ENCODE measurements at places on chromosomes 6 and 20.

DNA sequence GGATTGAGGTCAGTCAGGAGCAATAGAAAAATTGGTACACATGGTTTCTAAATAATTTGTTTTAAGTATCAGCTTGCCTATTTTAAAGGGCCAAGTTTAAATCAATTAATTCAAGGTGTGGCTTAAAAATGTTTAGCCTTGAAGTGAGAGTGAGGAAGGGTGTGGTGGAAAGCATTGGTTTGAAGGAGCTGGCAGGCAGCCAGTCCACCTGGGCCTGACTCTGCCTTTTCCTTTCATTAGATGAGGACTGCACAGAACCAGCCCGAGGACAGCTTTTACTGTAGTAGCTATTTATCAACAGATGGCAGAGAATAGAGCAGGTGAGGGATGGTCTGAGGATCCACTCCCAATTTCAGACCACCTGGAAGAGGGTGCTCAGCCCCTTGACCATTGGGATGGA is 42.4 kb downstream of the DHX35 start:
- no peak for DNase-seq

GRCh38 chr20:22052025-22052650 is 346.7 kb downstream of the PAX1 start:
- no peak for DNase-seq

- peak; percentile 45 for DNase-seq
Observed at GRCh38 chr6:85498596-85499258, 48.8 kb downstream of the NT5E start.

DNA sequence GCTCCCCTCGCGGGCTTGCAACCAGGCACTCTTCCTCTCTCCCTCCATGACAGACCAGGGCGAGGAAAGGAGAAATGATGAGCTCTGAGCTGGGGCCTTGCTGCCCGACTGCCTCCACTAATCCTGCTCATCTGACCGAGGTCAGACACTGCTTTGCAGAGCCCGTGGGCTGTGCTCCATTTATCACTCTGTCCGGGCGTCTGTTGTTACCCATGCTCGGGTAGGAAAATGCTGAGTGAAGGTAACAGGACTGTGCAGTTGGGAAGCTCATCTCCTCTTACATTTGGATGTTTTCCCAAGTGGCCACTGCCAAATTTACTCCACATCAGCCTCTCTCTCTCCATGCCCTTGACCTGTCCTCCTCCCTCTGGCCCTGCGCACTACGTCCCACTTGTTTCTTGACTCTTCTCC is 14.6 kb downstream of the RPS6KA2 start:
- DNase-seq, result no peak

DNA sequence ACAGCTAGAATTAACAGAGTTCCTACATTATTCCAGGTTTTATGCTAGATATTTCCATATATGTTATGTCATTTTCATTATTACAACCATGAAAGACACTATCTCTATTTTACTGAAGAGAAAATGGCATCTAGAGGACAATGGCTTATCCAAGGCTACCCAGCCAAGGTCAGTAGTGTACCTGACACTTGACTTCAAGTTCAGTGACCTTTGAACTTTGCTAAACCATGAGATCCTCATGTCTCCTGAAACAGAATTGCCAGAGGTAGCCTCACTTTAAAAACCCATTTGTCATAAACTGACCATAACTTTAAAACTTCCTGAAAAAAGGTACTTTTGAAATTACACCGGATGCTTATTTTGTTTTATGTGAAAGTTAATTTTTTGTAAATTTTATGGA is 14.4 kb downstream of the NAPB start:
- no peak for DNase-seq

DNA sequence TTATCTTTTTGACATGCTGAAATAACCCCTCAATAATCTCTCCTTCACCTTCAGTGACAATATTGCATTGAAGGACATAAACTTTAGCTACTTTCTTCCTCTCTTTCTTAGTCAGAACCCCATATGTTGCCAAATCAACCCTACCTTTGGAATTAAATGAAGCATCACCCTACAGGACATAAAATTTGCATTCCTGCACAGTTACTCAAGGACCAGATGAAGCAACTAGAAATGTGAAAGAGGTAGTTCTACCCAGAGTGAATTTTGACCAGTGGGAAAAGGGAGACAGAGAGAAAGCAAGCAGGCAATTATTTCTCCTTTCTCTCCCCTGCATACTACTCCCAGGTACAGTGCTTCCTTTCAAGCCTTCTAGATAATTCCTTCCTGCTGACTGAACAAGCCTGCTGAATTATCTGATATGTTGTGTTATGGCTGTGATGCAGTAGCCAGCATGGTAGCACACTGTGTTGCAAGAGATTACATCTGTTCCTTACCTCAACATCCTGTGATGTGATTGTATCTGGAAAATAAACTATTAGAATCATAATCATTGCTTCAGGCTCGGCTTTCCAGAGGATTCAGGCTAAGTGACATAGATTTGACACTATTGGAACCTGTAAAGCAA is 16.6 kb downstream of the TENT5A start:
- DNase-seq, result no peak

- DNase-seq, result no peak
Observed at GRCh38 chr6:118263921-118264486, 284.1 kb upstream of the PLN start.

- no peak for DNase-seq
Observed at GRCh38 chr6:127547215-127547614, 28.1 kb upstream of the MTCL3 start.

DNA sequence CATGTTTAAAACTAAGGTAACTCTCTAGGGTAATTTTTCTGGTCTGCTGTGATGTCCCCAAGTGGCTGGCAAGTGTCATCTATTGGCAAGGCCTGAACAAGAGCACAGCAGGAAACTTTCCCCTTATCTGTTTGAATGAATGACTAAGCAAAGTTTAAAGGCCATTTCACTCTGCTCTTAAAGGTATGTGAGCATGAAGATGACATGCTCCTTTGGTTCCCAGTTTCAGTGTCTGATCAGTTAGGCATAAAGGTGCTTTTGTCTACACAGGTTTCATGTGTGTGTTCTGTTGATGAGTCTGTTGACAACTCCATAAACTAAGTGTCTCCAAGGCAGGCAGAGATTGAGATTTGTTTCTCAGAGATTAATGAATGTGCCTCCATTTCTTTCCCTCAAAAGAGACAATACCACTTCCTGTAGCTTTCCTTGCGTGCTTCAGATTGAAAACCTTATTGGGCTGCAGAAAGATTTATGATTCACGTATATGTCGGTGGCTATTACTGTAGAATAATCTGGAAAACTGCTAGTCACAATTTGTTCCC is 83.9 kb downstream of the MAP3K7 start:
- DNase-seq, result no peak

DNA sequence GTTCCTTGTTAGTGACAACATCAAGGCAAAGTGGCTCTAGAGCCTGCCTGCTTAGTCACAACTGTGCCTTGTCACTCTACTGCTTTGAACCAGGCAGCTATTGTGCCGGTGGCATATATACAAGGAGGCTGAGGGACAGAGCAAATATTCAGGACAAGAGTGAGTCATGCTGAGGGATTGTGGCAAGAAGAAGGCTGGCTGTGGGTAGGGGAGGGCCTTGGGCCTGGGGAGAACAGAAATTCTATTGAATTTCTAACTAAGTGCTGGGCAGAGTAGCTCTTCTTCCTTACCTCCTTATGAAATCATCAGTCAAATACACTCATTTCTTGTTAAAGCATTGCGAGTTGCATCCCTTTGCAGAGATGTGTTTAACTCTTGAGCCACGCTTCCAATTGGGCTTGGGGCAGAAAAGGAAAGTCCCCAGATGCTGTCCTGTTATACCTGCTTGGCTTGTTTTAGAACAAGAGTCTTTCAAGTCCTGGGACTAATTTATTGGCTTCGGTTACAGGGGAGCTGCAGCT is 59.7 kb downstream of the PFDN4 start:
- no peak for DNase-seq

GRCh38 chr6:34519971-34520644 is 36.0 kb downstream of the SPDEF start:
- DNase-seq, result no peak

GRCh38 chr20:13059398-13060136 is 50.8 kb downstream of the SPTLC3 start:
- no peak for DNase-seq

- DNase-seq, result peak; percentile 79
Observed at GRCh38 chr6:27251112-27251605, 3.7 kb downstream of the PRSS16 start.

DNA sequence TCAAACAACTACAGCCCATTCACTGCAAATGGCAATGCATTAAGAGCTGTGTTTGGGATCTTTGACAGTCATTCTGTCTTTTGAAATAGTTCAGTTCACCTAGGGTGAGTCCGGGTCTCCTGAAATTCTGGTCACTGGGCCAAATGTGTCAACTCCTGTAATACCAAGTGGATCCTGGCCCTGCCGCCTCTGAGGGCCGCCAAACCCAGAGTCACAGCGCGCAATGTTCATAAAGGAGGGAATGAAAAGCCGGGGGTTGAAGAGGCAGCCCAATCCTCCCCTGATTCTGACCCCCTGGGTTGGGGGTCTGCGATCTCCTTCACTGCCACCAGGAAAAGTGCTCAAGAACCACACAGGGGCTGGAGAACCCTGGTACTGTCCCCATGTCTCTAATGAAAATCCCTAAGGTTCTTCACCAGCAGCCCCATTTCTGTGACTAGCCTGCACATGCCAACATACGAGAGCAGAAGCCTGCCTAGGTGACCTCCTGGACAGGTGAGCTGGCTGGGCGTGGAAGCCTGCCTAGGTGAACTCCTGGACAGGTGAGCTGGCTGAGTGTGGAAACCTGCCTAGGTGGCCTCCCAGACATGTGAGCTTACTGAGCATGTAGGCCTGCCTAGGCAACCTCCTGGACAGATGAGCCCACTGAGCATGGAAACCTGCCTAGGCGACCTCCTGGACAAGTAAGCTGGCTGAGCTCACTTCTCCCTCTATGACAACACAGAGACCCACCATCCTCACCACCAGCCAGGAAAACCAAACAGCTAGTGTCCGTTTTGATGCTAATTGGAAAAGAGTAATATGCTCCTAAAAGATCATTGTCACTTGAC is 16.1 kb upstream of the APMAP start:
- DNase-seq, result no peak

GRCh38 chr20:6525447-6526303 is 241.8 kb upstream of the BMP2 start:
- DNase-seq, result no peak

DNA sequence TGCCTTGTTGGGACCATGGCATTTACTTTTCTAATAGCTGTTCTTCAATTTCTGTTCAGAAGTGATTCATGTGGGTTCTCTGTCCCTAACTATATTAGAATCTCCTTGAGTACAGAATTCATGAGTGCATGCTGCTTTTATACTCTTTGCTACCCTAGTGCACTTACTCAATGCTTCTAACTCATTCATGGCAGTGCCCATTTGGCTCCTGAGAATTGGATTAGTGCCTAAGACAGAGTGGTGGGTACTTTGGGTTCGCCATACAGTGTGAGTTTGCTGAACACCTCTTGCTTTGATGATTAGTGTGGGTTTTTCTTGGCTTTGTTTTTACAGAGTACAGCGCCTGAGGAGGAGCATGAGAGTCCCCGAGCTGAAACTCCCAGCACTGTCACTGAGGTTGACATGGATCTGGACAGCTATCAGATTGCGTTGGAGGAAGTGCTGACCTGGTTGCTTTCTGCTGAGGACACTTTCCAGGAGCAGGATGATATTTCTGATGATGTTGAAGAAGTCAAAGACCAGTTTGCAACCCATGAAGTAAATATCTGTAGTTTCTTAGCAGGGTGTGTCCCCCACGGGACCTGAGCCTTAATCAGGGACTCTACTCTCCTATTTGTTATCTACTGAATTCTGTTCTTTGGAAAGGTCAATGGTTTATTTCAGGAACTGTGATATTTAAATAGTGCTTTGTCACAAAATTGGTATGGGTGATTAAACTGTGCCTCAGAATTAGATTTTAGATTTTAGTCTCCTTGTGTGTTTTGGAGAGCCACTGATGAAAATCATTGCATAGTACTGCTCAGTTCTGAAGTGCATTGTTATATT is 150.7 kb downstream of the UTRN start:
- DNase-seq, result no peak

DNA sequence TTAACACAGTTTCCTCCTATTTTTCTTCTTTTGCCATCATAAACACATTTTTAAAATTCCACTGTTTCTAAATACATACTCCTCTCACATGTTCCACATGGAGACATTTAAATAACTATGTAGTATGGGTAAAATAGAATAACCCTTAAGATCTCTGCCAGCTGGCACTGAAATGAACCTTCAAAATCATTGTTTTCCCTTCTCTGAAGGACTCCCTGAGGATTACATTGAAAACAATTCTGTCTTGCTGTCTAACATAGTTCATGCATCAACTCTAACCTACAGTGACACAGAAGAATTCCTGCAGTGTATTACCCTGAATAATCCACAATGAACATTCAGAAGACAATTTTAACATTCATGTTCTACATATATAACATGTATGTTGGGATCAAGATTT is 1361.8 kb upstream of the CITED2 start:
- DNase-seq, result no peak

DNA sequence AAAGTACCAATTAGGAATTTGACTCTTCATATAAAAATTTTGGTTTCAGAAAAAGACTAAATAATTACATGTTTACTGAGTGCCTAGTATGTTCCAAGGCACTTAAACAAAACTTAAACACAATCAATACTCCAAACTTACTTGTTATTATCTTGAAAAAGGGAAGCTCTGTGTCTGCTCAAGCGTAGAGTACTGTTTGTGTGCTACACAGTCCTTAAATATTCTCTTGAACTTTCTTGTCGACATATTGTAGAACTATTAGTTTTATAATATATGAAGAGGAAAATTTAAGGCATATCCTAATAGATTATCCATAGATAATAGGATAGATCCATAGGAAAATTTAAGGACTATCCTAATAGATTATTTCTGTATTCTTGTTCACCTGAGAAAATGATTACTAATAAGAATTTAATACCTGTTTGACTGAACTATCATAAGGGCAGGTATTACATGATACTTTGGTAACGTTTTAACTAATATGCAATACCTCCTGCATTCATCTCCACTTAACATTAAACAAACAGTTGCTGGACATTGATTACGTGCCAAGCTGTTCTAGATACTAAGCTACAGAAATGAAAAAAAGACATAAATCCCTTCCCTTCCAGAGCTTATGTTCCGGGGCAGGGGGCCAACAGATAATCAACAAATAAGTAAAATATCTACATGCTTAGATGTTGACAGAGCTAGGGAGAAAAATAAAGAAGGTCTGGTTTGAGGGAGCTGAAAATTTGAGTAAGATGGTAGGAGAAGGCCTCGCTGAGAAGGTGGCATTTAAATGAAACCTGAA is 115.2 kb upstream of the BCLAF1 start:
- DNase-seq, result no peak

All from HL-60 (cell line).